ENCODE measurements at places on chromosomes 12 and 14. TPM values are rescaled to one million over a fixed set of nuclear protein-coding genes. Genes with fewer than 3 reads are reported as not detected.

NRXN3 gene
- under 0.01 TPM for total RNA-seq

OR10G2 gene
- total RNA-seq, result not detected

KRT6C gene
- total RNA-seq, result not detected

BMAL2 gene
- 43.6 TPM for total RNA-seq

SLC25A21 gene
- 0.74 TPM for total RNA-seq

SMIM41 gene
- total RNA-seq, result not detected

TEX52 gene
- total RNA-seq, result not detected

TTC6 gene
- not detected for total RNA-seq

LPAR5 gene
- total RNA-seq, result not detected

GPX2 gene
- total RNA-seq, result not detected

RHNO1 gene
- total RNA-seq, result 25.8 TPM

KLRF1 gene
- total RNA-seq, result not detected

RBM25 gene
- total RNA-seq, result 35.5 TPM

COX8C gene
- total RNA-seq, result not detected

VWF gene
- total RNA-seq, result 3,052 TPM

C12orf50 gene
- not detected for total RNA-seq

ADAM21 gene
- total RNA-seq, result 0.33 TPM

PRDM4 gene
- 22.3 TPM for total RNA-seq

GPR135 gene
- 0.47 TPM for total RNA-seq

UNC79 gene
- total RNA-seq, result under 0.01 TPM

KRT74 gene
- total RNA-seq, result not detected

RIPK3 gene
- total RNA-seq, result 5.8 TPM

SLIRP gene
- total RNA-seq, result 179 TPM

POTEG gene
- total RNA-seq, result not detected

EXD2 gene
- total RNA-seq, result 33.3 TPM

RSRC2 gene
- total RNA-seq, result 49.5 TPM

NELL2 gene
- total RNA-seq, result 0.51 TPM

OTOGL gene
- total RNA-seq, result 1.2 TPM

CCDC88C gene
- total RNA-seq, result 50.0 TPM

SLC4A8 gene
- 1.7 TPM for total RNA-seq

OAS1 gene
- 30.7 TPM for total RNA-seq

GPR84 gene
- total RNA-seq, result under 0.01 TPM

TOMM20L gene
- total RNA-seq, result not detected

PLA2G1B gene
- total RNA-seq, result not detected

PTPRR gene
- not detected for total RNA-seq

ESRRB gene
- not detected for total RNA-seq

RTL1 gene
- total RNA-seq, result not detected

CIT gene
- 4.4 TPM for total RNA-seq

PMCH gene
- not detected for total RNA-seq

B4GALNT1 gene
- 0.14 TPM for total RNA-seq

PPM1A gene
- total RNA-seq, result 23.1 TPM

IL25 gene
- total RNA-seq, result not detected

TRAFD1 gene
- 37.9 TPM for total RNA-seq

MMP19 gene
- 0.68 TPM for total RNA-seq

VTI1B gene
- total RNA-seq, result 50.2 TPM

ADGRD1 gene
- 0.17 TPM for total RNA-seq

P2RX2 gene
- 0.17 TPM for total RNA-seq

GPR162 gene
- 0.93 TPM for total RNA-seq

SLCO1C1 gene
- not detected for total RNA-seq

AQP2 gene
- not detected for total RNA-seq

MGST1 gene
- 13.6 TPM for total RNA-seq

FMNL3 gene
- total RNA-seq, result 101 TPM

NINJ2 gene
- total RNA-seq, result 1.2 TPM

PTHLH gene
- total RNA-seq, result not detected

MMP14 gene
- 73.3 TPM for total RNA-seq

PTPRB gene
- 169 TPM for total RNA-seq

AMDHD1 gene
- total RNA-seq, result 0.28 TPM

HOXC12 gene
- total RNA-seq, result not detected
